ENCODE measurements at places on chromosomes 2 and 18. TPM values are rescaled to one million over a fixed set of nuclear protein-coding genes. Genes with fewer than 3 reads are reported as not detected.

DNA sequence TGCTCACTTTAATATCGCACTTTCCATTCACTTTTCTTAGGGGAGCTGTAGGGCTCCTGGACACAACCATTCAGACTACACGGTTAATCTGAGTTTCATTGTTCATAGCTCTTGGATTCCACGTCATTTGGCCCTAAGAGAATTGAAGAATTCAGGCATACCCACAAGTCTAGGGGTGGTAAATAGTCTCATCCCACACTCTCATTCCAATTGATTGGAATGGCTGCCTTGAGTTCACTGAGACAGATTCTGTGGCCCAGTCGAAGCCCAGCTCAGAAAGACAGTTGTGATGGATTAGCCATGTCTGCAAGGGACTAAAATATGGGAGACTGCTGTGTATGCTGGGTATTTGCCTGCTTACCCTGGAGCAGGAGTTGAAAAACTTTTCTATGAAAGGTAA, 124.6 kb downstream of the TFCP2L1 start:
- no peak for DNase-seq

DNA sequence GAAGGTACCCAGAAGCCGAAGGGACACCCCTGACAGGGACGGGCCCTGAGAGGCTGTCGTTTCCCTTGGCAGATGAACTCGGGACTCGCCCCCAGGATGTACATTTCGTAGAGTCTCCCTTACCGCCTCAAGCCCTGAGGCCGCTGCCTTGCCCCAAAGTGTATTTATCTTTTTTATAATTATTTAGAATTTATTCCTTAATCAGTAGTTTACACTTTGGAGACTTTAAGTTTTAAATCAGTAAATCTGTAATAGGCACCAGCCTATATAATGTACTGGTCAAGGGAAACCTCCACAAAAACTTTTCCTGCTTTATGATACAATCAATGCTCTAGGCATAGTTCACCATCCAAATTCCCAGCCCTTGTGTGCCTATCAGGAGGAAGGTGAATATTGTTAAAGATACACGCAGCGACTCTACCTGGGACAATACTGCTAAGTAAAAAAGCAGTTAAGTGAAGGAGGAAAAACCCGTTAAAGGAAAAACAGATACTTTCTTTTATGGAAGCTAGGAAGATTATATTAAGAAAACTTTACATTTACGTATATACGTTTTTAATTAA, 848 bp downstream of the VRK2 start:
- DNase-seq = no peak

- no peak for DNase-seq
These were observed 11.4 kb downstream of the THNSL2 start for GRCh38 chr2:88181511-88181910.

GRCh38 chr18:36545821-36546427, 248.4 kb downstream of the FHOD3 start:
- no peak for DNase-seq

- DNase-seq = no peak
These were observed 85.8 kb downstream of the PLA2R1 start for GRCh38 chr2:159976527-159977160.

DNA sequence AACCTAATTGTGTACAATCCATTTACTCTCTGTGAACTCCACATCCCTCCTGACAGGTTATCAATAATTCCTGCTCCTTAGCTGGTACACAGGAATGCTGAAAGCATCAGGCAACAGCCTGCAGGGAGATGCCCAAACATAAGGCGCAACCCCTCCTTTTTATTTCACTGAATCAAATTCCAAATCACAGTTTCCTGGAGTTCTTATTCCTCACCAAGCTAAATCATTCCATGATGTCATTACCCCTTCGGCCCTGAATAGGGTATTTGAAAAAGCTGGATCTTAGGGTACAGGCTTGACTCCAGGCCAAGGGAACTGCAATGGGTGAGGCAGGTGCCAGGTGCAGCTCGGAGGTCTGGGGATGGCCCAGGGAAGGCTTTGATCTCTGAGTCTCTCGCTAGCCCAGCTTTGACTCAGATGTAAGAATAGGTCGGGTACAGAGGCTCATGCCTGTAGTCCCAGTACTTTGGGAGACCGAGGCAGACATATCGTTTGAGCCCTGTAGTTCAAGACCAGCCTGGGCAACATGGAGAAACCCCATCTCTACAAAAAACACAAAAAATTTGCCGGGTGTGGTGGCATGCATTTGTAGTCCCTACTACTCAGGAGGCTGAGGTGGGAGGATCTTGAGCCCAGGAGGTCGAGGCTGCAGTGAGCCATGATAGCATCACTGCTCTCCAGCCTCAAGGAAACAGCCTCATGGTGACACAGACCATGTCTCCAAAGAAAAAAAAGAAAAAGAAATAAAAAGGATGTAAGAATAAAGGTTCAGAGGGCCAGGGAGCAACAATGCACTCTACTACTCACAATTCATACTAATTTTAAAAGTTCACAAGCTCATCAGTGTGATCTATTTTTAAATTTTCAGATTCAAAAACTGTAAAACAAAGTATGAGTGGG, 6.8 kb downstream of the FHL2 start:
- no peak for DNase-seq

DNA sequence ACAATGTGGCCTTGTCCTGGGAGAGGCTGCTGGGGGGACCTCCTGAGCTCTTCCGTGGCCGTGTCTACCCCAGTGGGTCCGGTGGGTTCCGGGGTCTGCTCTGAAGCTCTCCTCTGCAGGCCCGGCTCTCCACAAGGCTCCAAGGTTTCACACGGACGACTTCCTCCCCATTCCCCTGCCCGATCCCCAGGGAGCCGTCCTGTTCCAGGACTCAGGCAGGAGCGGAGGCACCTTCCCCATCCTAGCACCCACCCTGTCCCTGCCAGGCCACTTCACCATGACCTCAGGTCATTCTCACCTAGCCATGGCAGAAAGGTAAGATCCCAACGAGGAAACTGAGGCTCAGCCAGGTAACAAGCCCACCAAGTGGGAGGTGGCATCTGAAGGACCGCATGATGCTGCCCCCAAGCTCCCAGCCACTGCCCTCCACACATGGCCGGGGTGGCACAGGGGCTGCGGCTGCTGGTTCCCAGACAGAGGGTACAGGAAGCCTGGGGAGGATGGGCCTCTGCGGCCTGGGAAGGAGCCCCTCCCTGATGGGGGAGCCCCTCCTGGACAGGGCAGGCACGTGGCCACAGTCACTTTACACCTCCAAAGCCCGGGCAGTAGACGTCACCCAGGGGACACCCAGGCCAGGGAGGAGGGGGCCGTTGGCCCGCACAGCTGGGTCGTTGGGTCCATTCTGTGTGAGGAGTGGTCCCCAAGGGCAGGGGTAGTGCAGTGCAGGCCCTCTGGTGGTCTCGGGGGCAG, 274.0 kb downstream of the NDUFA10 start:
- no peak for DNase-seq

- DNase-seq = no peak
These were observed 400.3 kb downstream of the NCKAP5 start for GRCh38 chr2:133167990-133168389.

DNA sequence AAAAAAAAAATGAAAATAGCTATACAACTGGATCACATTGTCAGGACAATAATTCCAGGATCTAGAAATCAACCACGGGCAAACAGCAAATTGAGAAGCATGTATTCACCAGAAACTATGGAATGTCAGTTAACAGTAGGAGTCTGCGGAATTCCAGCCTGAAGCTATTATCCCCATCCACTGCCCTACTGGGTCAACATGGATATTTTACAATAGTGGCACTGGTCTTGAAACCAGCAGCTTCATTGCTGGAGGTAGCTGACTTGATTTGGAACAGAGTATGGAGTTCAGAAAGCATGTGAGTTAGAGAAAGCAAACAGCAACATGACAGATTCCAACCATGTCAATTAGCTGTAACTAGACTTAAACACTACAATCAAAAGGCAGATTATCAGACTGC, 55.7 kb upstream of the PDE1A start:
- no peak for DNase-seq

- no peak for DNase-seq
These were observed 70.9 kb upstream of the ST6GAL2 start for GRCh38 chr2:106956879-106957278.

DNA sequence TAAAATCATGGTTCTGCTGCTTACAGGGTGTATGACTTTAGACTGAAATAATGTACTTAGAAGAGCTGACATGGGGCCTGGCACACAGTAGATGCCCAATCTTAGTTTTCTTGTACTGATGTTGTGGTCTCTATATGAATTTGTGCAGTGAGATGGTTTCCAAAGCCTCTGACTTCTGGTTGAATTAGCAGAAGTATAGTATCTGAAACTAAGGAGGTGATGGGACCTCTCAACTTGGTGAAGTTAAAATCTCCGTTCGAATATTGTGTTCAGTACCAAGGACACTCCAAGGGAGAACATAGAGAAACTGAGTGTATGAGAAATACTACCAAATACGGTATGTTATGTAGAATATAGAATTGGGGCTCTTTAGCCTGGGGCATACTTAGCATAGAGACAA, 120.9 kb downstream of the ANTXR1 start:
- no peak for DNase-seq

DNA sequence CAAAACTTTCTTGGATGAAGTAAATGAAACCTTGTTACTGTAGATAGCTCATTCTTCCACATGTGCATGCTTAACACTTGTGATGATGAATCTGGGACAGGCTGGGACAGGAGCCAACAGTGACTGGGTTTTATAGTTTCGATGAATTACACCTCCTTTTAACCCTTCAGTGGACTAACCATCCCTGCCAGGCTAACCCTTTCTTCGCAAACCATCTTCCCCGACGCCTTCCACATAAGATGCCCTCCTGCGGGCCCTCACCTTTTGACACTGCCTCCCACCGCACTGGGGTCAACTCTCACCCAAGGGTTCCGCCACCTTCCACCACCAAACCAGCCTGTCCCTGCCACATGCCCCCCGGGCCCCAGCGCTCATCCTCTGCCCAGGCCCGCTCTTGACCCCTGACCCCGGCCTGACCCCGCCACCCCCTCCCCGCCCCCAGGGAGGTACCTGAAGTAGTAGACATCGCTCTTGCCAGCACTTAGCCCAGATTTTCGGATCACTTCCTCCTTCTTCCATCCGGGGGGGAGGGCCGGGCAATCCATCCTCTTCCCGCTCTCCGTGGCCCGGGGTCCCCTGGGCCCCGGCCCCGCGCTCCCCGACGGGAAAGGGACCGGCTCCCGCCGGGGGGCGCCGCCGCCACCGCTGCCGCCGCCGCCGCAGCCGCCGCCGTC, 764 bp downstream of the MBD2 start:
- peak; percentile 64 for DNase-seq

DNA sequence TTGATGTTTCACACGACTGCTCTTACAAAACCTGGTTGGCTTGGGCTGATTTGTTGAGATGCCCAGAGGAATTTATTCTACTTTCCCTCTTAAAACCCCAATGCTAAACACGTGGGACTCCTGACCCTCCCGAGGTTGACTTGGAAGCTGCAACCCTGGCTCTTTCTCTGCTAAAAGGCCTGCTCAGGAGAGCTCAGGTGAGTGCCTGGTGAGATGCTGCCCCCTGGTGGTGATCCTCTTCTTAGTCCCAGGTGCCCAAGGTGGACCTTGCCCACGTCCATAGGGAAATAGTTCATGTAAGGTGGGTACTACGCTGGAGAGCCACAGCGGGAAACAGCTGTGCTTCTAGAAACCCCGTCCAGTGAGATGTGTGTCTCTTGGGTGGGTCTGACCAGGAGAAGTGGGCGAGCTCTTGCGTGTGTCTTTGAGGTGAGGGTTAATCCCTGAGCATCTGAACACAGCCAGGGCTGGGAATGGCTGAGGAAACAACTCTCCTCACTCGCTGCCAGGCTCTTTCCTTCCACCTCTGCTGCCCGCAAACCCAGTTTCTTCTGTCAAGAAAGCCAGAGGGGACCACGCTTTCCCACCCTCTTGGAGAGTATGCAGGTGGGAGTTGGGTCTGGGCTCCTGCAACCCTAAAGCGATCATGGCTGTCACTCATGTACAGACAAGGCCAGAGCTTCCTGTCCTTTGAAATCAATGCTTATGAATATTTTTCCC, 25.5 kb upstream of the PXDN start:
- peak; percentile 59 for DNase-seq

GRCh38 chr2:37698931-37699481, 27.6 kb upstream of the CDC42EP3 start:
- no peak for DNase-seq

DNA sequence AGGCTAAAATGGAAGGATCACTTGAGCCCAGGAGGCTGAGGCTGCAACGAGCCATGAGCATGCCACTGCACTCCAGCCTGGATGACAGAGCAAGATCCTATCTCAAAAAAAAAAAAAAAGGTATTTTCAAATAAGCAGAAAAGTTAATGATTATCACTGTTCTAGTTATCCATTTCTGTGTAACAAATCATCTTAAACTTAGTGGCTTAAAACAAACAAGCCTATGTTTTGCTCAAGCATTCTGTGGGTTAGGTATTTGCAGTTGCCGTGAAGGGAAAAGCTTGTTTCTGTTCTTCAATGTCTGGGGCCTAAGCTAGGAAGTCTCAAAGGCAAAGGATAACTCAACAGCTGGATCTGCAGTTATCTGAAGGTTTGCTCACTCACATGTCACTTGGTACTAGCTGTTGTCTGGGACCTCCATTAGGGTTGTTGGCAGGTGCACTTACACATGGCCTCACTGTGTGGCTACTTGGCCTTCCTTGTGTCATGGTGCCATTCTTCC, 14.1 kb downstream of the MFF start:
- no peak for DNase-seq

DNA sequence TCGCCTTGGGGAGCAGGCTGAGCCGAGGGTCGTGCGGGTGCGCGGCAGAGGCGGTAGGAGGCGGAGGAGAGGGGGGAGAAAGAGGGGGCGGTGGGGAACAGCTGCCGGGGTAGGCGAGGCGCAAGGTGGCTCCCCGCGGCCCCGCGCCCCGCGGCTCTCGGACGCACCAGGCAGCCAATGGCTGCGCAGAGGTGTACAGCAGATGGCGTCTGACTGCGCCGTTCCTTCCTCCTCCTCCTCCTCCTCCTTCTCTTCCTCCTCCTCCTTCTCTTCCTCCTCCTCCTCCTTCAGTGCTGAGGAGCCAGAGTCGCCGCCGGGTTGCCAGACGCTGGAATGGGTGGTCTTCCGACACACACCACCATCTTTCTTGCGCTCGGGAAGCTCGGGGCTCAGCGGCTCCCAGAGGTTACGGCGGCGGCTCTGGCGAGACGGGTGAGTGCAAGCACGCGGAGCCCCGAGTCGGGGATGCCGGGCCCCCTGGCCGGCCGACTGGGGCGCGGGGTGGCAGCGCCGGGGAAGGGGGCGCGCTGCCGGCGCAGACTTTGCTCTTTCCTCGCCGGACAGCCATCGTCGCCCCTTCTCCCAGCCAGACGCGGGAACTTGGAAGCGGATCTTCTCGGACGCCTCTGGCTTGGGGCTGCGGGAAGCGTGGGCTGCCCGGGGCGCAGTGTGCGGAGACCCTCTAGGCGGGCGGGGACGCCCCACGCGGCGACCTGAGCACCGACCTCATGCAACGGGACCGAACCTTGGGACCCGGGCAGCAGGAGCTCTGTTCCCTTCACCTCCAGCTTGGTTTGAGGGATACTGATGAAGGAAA, at the start of gene THSD7B:
THSD7B (plus strand) TSS at position 290 of the 817 bp plus-strand sequence. CDS start 116,634 bp downstream, outside the sequence.
- no peak for DNase-seq

OSBPL6 gene
- 0.73 TPM for total RNA-seq

UGT1A3 gene
- total RNA-seq = not detected

OBSL1 gene
- 0.16 TPM for total RNA-seq

GPR45 gene
- not detected for total RNA-seq

SERPINB8 gene
- total RNA-seq = 2.9 TPM

All from activated CD8-positive, alpha-beta memory T cell treated with anti-CD3 and anti-CD28 coated beads, Interleukin-2, amount 10 ng/mL, durations not matched to agents 7 days and 5 days (primary cell).